Sigmoid colon (tissue), 7 donors: ENCODE measurements at places on chromosomes 11 and 22. TPM values are rescaled to one million over a fixed set of nuclear protein-coding genes. Genes with fewer than 3 reads are reported as not detected.

- DNase-seq, result no peak
These were observed 381.4 kb upstream of the MPPED2 start for GRCh38 chr11:30967579-30967978.

DNA sequence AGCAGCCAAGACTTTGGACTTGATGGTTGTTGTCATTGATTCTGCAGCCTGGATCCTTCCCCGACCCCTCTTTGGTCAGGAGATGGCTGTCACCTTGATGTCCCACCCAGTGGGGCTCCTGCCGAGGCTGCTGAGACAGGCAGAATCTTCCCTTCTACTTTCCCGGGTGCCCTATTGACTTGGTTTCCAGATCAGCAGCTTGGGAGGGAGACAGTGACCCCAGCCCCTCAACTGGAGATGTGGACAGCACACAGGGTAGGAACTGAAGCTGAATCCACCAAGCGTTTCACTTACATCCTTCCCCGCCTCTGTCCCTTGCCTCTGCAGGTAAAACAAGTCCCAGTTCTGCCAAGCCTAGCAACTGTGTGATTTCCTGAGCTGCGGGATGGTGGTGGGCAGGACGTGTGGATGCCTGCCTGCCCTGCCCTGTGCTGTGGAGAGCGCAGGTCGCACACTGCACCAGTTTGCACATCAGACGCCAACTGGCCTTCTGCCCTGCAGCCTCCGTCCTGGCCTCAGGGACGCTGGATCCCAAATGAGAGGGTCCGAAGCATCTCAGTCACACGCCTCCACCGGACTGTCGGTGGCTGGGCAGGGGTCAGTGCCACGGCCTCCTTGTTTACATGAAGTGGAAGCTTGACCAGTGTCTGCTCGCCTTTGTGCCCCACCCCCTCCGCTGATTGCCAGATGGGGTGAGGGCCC is 34.6 kb downstream of the FAM83F start:
- DNase-seq, result no peak

- DNase-seq, result no peak
These were observed 119.9 kb downstream of the CTTN start for GRCh38 chr11:70517988-70518907.

- DNase-seq, result no peak
These were observed 46.9 kb upstream of the SESN3 start for GRCh38 chr11:95277868-95278267.

DNA sequence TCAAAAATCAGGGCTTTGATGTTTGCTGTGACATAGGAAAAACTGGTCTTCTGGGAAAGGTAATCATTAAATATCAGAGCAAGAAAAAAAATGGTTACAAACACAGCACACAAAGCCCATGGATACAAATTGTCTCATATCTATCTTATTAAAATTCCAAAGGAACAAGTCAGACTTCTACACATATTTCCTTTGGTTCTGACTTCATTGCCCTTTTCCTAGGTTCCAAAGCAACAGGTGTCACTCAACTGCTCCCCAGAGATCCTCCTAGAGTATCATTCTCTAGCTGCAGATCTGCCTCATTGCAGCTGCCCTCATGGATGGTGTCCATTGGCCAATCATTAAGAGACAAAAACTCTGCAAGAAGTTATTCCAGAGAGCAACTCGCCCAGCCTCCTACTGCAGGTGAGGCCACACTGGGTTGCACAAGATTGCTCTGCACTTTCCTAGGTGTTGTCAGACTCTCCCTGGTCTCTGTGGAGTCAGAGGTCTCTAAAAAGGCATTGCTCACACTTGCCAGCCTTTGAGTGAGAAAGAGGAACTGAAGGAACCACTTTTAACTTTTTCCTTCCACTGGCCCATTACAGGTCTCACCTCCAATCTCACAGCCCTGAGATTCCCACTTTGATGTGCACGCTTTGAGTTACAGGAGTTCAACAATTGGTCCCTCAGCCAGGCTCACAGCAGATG is 5.7 kb downstream of the DRICH1 start:
- no peak for DNase-seq

DNA sequence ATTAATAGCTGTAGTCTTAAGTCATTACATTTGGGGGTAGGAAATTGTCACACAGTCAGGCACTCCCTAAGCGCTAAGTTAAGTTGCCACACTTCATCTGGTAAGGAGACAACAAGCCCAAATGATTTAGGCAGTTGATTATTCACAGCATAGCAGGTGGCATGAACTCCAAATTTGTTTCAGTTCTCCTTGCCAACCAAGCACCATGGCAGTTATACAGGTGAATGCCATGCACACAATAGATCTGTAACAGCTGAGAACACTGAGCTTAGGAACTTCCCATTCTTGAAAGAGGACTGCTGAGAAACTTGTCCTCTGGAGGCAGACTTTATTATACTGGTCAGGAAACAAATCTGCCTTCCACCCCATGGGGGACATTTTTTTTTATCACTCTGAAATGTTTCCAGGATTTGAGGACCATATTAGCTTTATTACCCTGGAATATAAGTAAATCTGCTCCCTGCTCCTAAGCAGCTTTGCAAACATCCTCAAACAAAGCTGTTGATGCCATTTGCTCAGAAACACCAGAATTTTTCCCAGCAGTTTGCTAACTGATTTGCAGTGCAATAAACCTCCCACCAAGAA is 5.1 kb upstream of the INTS4 start:
- no peak for DNase-seq

GRCh38 chr11:82722231-82722630 is 11.4 kb downstream of the FAM181B start:
- DNase-seq, result no peak

GRCh38 chr11:70551351-70552166 is 153.2 kb downstream of the CTTN start:
- no peak for DNase-seq

- no peak for DNase-seq
These were observed 4.4 kb downstream of the TPCN2 start for GRCh38 chr11:69053169-69053477.

- DNase-seq, result no peak
These were observed 330.1 kb upstream of the PLET1 start for GRCh38 chr11:112590764-112591163.

The ALKBH3 gene
- 30.1 TPM for total RNA-seq

The OR4C46 gene
- total RNA-seq, result not detected

The NAV2 gene
- 62.6 TPM for total RNA-seq

The RAB39A gene
- total RNA-seq, result 0.66 TPM

The VSTM5 gene
- total RNA-seq, result 0.83 TPM

The TBX1 gene
- 3.6 TPM for total RNA-seq

The F2 gene
- not detected for total RNA-seq

The TEX54 gene
- total RNA-seq, result not detected

The MAP6 gene
- 6.7 TPM for total RNA-seq
